HS-27A (cell line): ENCODE measurements at places on chromosomes 7 and 10.

- DNase-seq, result no peak
Measured at GRCh38 chr7:77401002-77401401, 15.1 kb downstream of the GSAP start.

DNA sequence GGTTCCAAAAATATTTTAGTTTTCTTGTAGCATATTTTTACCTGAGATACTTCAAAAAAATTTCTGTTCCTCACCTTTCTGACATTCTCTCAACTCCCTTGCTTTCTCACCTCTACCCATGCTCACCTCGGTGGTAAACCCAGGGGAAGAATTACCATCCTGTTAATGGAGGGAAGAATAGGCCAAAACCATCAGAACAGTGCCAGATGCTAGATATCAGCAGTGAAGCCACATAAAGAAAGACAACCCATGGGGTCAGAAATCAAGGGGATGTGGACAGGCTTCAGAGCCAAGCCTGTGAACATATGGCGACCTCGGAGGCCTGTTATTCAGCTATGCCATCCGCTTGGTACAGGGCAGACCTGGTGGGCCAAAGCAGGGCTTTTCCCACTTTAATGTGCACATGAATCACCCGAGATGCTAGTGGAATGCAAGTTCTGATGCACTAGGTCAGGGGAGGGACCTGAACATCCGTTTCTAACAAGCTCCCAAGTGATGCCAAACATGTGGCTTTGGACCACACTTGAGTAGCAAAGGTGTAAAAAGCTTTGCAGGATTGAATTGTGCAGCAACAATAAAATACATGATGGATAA lies 125.5 kb downstream of the NPY start:
- no peak for DNase-seq

GRCh38 chr10:128922172-128922571 lies 544.9 kb upstream of the MGMT start:
- no peak for DNase-seq

GRCh38 chr7:74009719-74010118 lies 18.3 kb upstream of the ELN start:
- DNase-seq, result no peak

GRCh38 chr7:125828153-125828700 lies 898.6 kb upstream of the POT1 start:
- no peak for DNase-seq

- no peak for DNase-seq
Measured at GRCh38 chr7:46032942-46033341, 111.9 kb upstream of the IGFBP3 start.

DNA sequence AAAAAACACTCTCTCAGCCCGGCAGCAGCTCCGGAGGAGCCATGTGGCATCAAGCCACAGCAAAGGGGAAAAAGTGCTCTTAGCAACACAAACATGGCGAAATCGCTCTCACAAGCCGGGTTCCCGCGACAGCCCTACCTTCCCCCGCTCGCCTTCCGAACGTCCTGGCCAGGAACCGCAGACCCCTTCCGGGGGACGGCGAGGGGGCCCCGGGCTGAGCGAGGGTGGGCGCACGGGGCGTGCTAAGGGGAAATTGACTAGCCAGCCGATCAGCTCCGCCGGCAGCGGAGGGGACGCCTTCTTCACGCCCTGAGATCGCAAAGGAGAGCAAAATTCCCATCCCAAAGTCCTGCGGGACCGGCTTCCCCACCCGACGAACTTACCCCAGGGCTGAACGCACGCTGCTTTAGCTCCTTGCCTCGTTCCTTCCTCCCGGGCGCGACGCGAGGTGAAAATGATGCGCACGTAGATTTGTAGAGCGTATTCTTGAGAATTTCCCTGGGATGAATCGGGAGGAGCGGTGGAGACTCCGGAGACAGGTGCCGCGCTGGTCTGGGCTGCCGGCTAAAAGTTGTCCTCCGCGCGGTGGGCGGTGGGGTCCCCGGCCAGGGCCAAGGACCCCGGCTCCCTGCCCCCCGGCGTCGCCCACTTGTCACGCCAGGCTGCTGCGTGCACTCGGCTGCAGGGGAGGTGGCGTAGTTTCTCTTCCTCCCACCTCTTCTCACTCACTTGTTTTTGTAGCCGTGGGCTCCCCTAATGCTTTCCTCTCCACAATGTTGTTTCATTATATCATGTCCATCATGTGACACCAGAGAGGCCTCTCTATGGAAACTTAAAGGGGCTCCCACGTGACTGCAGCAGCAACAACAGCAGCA lies 220.1 kb upstream of the MKLN1 start:
- DNase-seq, result no peak

DNA sequence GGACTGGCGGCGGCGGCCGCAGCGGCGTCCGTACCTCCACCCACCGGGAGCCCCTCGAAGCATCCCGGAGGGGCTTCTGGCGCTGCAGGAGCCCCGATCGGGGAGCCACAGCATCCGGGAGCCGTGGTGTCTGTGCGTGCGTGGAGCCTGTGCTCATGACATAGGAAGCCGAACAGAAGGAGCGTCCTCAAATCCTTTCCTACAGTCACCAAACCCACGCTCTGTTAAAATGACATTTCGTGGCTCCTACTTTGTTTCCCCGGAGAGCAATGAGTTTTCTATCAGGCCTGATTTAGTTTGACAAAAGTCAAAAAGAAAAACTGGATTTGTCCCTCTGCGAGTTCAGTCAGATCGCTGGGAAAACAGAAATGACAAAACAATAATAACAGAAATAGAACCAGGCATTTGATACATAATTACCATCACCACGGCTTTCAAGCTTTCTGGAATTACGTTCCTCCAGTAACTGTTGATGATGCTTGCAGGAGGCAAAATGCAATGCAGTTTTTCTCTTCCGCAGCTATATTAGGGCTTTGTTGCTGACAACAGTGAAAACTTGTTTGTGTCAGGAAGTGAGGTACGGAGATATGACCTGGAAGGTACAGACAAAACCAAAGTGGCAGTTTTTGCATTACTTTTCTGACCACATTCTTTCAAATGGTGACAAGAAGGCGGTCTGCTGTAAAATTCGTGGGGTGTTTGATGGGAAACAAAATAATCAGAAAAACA lies 219.3 kb upstream of the MKLN1 start:
- DNase-seq, result no peak

GRCh38 chr7:157671358-157672255 lies 334.8 kb downstream of the DNAJB6 start:
- DNase-seq, result no peak
